CD8-positive, alpha-beta T cell (primary cell): ENCODE measurements at places on chromosomes 16 and 17.

GRCh38 chr17:1169929-1170312 is 9.9 kb downstream of the ABR start:
- no peak for DNase-seq

DNA sequence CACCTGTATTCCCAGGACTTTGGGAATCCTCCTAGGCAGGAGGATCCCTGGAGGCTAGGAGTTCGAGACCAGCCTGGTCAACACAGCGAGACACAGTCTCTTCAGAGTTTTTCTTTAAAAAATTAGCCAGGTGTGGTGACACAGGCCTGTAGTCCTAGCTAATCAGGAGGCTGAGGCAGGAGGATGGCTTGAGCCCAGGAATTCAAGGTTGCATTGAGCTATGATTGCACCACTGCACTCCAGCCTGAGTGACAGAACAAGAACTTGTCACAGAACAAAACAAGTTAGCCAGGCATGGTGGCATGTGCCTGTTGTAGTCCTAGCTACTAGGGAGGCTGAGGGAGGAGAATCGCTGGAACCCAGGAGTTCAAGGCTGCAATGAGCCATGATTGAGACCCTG is 24.8 kb downstream of the ANKRD40 start:
- no peak for DNase-seq

GRCh38 chr17:14803826-14804225 is 461.3 kb downstream of the PMP22 start:
- DNase-seq, result no peak

- DNase-seq, result no peak
Observed at GRCh38 chr16:79037521-79038373, 562.8 kb downstream of the MAF start.

GRCh38 chr16:81707411-81708265 is 71.5 kb upstream of the PLCG2 start:
- DNase-seq, result no peak

GRCh38 chr17:42548993-42549755 is 3.5 kb upstream of the HSD17B1 start:
- no peak for DNase-seq

- no peak for DNase-seq
Observed at GRCh38 chr16:30358990-30359870, 4.1 kb upstream of the CD2BP2 start.

DNA sequence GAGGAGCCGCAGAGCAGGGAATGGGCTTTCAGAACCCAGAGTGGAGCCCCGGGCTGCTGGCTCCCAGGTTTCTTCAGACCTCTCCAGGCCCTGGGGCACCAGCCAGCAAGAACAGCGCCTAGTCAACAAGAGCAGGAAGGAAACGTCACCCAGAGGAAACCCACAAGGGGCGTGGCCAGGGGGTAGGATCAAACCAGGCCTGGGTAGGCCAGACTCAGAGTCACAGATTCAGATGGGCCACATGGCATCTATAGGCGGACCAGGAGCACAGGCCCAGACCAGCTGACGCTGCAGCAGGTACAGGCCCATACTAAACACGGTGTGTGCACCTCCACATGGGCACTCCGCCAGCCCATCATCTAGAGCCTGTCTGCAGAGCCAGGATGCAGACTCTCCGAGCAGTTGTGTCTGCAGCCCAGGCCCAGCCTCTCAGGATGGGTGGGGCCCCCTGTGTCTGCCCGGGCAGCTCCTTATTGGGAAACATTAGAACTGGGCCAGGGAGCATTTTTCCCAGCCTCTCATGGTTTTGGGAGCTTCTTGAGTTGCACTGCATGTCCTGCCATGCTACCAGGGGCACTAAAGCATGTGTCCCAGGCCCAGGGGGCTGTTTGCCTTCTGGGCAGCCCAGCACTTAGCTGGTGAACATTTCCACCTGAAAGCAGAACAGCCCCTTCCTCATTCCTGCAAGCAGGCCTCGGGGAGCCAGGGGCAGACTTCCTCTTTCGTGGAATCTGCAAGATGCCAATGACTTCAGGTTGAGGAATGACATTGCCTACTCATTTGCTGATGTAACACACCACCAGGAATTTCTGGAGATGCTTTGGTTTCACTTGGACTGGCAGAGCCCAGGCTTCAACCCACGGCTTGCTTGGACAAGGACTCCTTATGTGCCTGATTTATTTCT is at the start of gene NLRP1:
Gene NLRP1, minus strand, starts transcription at position 127 of the 904 bp plus-strand sequence. CDS start 552 bp downstream, outside the sequence.
- peak; percentile 89 for DNase-seq

DNA sequence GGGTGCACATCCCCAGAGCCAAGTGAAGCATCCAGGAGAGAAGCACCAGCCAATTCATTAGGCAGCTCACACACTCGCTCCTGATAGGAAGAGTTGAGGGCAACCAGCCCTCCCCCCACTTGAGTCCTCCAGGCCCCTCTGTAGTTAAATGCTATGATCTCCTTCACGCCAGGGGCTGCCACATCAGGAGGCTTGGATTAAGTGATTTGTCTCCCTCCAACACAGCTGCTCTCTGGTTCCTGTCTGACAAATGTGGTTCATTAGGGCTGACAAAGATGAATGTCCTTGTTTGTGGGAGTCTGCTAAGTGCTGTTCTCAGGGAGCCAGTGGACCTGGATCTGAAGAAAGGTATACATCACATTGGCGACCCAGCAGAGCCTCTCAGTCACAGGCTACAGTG is 94.5 kb upstream of the WSCD1 start:
- DNase-seq, result no peak

DNA sequence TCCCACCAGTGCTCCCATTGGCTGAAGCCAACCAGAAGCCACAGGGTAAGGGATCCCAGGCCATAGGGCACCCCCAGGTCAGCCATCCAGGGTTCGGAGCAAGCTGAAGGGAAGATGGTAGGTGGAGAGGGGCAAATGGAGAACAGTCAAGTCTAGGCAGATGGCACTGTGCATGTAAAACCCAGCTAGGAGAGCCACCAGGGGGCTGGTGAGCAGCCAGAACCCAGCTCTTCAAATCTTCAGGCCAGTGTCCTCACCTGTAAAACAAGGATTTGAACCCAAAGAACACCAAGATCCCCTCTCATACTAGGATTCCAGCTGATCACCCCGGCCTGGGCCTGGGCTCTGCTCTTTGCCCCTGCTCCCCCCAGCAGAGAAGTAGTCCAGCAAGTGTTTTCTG is 43.5 kb downstream of the GINS3 start:
- no peak for DNase-seq

GRCh38 chr16:19972111-19972510 is 87.5 kb upstream of the GPRC5B start:
- no peak for DNase-seq

- no peak for DNase-seq
Observed at GRCh38 chr17:66807182-66807581, 27.7 kb upstream of the CACNG5 start.

DNA sequence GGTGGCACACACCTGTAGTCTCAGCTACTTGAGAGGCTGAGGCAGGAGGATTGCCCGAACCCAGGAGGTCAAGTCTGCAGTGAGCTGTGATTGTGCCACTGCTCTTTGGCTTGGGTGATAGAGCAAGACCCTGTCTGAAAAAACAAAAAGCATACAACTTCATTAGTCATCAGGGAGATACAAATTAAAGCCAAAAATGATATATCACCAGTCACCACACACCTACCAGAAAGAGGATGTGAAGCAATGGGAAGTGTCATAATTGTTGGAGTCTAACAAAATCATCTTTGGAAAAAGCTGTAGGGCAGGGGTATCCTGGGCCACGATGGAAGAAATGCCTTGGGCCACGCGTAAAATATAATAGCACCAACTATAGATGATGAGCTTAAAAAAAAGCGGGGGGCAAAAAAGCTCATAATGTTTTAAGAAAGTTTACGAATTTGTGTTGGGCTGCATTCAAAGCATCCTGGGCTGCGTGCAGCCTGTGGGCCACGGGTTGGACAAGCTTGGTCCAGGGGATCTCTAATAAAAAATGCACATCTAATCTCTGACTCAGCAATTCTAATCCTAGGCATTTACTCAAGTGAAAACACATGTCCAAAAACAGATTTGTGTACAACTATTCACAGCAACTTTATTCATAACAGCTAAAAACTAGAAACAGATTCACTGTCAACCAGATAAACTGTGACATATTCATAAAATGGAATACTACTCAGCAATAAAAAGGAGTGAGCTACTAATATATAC is 65.9 kb downstream of the HIC1 start:
- no peak for DNase-seq

- peak; percentile 19 for DNase-seq
Observed at GRCh38 chr16:87661561-87661960, 59.3 kb downstream of the JPH3 start.

- DNase-seq, result no peak
Observed at GRCh38 chr16:22053921-22054341, 38.4 kb upstream of the VWA3A start.

DNA sequence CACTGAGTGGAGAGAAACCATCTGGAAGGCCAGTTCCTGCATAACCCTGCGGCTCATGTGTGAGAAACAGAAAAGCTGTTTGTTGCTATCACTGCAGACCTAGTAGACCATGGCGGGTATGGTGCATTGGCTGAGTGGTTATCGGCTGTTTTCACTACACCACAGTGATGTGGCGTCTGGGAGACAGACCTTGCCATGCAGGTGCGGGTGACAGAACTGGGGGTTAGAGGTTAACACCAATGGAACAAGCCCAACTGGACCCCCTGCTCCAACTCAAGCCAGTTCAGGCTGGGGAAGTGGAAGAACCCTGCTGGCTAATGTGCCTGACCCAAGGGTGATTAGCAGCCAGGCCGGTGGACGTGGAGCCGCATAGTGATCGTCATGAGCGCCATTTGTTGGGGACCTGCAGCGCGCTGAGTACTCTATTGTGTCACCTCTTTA is 91.9 kb downstream of the IRF8 start:
- DNase-seq, result no peak

DNA sequence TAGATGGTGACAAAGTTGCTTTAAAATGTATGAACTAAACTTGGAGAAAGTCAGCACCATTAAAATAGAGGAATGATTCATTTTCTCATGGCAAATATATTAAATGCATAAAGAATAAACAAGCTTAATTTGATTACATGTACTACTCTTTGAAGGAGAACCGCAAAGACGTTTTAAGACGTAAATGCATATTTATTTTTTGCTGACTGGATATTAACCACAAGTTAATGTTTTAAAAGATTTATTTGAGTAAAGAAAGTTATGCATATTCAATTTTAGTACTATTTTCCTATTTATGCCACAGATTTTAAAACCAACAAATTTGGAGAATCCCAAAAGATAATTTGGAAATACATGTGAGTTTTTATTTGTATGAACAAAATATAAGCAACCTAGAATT is 1121.9 kb downstream of the CDH8 start:
- DNase-seq, result no peak

GRCh38 chr17:83183951-83184506 is 104.6 kb downstream of the METRNL start:
- DNase-seq, result no peak

- DNase-seq, result no peak
Observed at GRCh38 chr17:13931111-13931526, 138.2 kb upstream of the COX10 start.

DNA sequence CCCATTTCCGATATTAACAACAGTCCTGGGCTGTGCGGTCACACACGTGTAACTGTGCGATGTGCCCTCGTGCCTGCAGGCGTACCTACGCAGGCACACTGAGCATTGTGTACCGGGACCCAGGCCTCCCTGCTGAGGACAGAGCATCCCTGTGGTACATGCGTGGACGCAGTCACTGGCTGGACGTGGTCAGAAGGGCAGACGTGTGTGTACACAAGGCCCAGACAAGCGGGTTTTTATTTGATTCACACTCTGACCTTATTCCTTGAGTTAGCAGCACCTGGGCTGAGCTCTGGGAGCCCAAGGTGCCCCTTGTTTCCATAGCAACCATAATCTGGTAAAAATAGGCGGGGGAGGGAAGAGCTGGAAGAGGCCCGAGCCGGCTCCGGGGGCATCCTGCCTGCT is 19.5 kb downstream of the RAP1GAP2 start:
- DNase-seq, result no peak

DNA sequence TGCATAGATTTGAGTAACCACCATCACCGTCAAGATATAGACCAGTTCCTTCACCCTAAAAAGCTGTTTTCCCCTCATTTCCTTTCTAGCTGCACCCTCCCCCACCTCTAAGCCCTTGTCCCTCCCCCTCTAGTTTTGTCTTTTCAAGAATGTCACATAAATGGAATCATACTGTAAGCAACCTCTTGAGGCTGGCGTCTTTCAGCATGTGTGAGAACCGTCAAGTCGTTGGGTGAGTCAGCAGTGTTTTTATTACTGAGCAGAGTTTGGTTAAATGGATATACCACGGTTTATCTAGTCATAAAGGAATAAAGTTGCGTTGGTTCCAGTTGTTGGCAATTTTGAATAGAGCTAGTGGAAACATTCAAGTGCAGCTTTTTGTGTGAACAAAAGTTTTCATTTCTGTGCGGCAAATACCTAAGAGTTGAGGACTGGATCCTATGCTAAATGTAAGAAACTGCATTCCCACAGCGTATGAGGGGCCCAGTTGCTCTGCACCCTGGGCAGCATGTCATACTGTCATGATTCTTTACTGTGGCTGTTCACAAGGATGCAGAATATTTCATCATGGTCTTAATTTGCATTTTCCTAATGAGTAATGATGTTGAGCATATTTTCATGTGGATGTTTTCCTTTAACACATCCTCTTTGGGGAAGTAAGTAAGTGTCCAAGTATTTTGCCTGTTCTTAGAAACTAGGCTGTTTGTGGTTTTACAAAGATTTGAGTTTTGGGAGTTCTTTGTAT is 264.3 kb downstream of the CPPED1 start:
- no peak for DNase-seq

DNA sequence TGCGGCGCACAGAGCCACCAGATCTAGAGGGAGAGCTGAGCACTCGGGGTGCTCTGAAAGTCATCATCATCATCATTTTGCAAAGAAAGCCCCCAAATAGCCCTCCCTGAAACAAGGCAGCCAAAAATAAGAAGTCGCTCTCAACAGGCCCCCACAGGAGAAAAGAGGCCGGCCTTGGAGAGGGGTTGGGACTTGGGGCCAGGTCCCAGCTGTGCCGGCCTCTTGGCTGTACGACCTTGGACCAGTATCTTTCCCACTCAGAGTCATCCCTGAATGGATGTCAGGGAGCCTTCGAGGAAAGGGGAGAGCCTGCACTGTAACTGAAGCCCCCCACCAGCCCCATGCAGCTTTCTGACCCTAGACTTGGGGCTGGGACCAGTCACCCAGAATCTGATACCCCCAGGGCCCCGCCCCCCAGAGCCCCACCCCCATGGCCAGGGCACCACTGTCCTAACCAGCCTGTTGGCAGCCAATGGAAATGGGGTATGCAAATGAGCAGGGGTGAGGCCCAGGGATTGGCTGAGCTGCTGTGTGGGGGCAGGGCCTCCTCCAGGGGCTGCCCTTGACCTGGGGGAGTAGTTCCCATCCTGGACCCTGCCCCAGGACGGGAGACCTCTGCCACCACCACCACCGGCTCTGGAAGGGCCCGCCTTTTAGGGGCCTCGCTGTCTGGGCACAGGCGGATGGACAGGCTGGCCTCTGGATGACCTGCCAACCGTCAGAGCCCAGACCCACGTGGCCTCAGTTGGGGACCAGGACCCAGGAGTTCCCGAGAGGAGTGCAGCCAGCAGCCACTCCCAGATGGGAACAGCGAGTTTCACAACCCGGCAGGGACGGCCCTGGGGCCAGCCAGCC is 15.4 kb downstream of the ZFPM1 start:
- DNase-seq, result no peak
